ENCODE measurements at places on chromosomes 1 and 21.

DNA sequence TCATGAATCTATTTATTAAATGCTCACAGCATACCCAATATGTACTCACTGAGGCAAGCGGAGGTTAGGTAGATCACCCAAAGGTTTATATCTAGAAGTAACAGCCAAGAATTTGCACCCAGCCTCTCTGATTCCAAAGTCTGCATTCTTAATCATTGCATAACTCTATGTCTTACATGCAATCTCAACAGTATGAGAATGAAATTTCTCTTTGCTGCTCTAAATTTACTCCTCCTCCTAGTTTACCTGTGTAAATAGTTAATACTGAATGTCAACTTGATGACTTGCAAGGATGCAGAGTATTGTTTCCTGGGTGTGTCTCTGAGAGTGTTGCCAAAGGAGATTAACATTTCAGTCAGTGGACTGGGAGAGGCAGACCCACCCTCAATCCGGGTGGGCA is 840.6 kb downstream of the BRINP3 start:
- DNase-seq: no peak

DNA sequence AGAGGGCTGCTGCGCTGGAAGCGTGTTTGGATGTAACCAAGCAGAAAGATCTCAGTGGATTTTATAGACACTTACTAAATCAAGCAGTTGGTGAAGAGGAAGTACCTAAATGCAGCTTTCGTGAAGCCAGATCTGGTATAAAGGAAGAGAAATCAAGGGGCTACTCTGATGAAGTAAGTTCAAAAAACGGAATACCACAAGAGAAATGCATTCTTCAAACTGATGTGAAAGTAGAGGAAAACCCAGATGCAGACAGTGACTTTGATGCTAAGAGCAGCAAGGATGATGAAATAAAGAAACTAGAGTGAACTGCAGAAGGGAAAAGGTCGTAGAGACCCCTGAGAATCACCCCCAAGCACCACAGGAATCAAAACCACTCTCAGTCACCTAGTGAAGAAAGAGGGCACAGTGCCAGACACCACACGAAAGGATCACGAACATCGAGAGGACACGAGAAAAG is 40.8 kb upstream of the NEXN start:
- DNase-seq: no peak

- DNase-seq: no peak
Measured at GRCh38 chr1:76191561-76191960, 117.0 kb downstream of the ST6GALNAC3 start.

DNA sequence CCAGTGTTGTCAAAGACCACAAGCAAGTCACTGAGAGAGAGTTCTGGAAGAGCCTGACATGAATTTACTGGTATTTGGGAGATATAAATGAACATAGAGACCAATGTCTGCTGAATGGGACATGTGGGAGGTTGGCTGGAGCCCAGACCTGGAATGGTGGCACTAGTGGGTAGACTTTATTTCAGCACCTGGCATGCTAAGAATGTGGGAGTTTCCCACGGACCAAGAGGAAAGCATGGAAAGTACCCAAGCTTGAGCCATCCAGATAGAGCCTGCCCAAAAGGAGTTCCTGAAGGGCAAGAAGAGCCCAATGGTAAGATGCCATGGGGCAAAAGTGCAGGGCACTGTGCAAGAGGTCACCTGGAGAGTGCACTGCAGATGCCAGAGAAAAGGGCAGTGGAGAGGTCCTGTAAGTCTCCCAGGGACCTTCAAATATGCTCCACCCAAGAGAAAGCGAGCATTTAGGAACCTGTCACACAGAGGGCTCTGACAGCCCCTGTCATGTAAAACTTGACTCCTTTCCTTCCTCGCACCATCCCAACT is 8.1 kb upstream of the ZNF687 start:
- DNase-seq: no peak

DNA sequence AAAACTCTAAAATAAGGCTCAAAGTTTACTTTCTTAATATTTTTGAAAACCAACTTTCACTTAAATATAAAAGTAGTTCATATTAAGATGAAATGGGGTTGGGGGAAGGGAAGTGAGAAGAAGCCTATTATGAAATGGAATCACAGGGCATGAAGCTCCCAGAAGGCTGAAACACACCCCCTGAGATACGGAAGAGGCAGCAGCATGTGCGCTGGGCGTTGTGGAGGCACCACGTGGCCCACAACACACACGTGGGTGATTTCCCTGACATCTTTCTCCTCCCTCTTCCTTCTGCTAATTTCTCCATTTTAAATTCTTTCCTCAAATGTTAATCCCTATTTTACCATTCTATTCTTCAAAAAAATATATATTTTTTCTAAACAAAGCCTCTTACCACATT is 35.6 kb upstream of the SEC16B start:
- DNase-seq: no peak

DNA sequence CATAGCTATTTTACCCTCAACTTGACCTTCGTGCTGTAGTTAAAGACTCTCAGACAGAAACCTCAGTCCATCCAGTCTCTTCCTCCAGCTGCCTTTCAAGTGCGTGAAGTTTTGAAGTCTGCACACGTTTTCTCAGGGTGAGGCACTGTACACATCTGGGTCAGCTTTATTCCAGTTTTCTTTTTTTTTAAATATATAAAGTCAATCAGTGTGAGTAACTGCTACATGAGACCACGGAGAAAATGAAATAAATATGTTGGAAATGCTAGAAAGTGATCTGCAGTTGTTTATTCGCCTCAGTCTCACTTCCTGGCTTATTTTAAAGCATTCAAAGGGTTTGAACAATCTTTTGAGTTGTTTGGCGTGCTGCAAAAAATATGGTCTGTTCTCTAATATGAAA is 135.7 kb downstream of the ROR1 start:
- no peak for DNase-seq

GRCh38 chr1:176693697-176694329 is 230.8 kb downstream of the PAPPA2 start:
- DNase-seq: no peak

- DNase-seq: no peak
Measured at GRCh38 chr1:63922848-63923247, 149.0 kb downstream of the ROR1 start.

GRCh38 chr1:59298710-59299346 is 1.9 kb downstream of the FGGY start:
- no peak for DNase-seq

Measured in hypothalamus (tissue), 51 donors.